Pancreas (tissue), 10 donors: ENCODE measurements at places on chromosomes 2 and 18. TPM values are rescaled to one million over a fixed set of nuclear protein-coding genes. Genes with fewer than 3 reads are reported as not detected.

LHCGR gene
- total RNA-seq = not detected

ALK gene
- total RNA-seq = not detected

ELMOD3 gene
- total RNA-seq = 5.3 TPM

FBXO41 gene
- 2.7 TPM for total RNA-seq

CD8B gene
- total RNA-seq = 0.92 TPM

DNA sequence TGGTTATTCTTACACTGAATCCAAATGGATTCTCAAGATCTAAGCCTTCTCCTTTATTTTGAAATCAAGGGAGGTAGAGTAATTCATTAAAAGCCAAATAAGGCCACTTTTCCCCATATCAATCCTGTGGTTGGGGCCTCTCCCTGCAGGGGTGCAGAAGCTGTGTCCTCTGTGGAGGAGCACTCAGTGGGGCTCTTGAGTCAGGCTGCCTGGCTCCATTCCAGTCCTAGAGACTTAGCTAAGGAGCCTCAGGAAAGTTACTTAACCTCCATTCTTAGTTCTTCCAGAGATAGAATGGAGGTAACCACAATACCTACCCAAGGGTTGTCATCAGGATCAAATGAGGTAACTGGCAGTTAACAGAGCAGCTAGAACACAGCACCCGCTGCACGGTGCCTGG lies 564.3 kb downstream of the CMPK2 start:
- DNase-seq = no peak

DNA sequence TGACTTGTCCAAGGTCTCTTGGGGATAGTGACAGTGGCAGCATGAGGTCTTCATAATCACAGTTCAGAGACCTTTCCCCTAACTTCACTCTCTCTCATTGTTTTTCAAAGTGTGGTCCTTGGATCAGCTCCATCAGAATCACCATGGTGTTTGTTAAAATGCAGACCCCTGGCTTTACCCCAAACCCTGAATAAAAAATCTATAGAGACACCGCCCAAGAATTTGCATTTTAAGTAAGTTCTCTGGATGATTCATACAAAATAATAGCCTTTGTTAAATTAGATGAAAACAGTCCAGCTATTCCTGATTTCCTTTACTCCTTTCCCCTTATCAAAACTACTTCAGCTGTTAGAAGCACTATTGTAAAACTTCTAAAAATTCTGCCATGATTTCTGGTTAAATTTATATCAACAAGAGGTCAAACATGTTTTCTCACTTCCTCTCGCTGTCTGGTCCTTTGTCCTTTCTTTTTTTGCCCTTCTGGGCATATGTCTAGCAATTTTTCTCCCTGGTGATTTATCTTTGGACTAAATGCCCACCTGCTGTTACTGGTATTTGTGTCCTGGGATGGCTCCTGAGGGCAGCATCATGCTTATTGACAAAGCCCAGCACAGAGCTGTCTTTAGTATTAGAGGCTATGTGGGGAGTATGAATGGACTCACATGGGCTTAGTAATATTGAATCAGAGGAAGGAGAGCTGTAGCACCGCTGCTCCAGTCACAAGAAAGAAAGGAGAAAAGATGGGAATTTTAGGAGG lies 63.4 kb downstream of the LHCGR start:
- no peak for DNase-seq

DNA sequence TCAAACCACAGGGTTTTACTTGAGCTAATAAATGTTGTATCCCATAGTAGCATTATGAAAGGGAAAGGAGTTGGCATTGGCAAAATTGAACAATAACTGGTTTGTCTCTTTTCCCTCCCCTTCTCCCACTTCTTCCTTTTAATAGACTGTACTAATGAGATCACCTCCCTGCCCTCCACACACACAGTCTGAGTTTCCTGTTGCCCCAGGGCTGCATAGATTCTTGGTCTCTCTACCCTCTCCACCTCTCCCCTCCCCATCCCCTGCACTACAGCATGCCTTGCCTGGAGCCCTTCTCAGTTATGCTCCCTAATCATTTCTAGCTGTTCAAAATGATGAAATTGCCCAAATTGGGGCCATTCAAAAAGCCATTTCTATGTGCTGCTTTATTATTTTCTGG lies 37.2 kb upstream of the NEMP2 start:
- DNase-seq = no peak

GRCh38 chr18:37956902-37957301 lies 391.3 kb upstream of the CELF4 start:
- DNase-seq = no peak

GRCh38 chr18:49365346-49365745 lies 95.1 kb downstream of the DYM start:
- DNase-seq = no peak

GRCh38 chr18:35634323-35634722 lies 52.8 kb downstream of the GALNT1 start:
- DNase-seq = no peak

DNA sequence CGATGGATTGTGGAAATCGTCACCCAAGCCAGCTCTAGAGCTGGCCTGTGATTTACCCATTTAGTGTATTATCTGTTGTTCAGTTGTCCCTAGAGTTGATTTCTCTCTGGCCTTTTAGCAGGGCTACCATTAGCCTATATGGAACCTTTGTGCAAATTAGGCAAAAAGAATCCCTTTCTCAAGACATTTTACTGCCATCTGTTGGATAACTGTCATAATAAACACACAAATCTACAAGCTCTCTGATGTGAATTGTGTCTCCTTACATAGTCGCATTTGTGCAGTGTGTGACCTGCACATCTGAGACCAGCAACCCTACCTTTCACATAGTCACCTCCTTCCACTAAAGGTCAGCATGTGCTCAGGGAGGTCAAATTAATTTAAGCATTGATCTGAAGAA lies 34.0 kb downstream of the LOXHD1 start:
- DNase-seq = no peak

DNA sequence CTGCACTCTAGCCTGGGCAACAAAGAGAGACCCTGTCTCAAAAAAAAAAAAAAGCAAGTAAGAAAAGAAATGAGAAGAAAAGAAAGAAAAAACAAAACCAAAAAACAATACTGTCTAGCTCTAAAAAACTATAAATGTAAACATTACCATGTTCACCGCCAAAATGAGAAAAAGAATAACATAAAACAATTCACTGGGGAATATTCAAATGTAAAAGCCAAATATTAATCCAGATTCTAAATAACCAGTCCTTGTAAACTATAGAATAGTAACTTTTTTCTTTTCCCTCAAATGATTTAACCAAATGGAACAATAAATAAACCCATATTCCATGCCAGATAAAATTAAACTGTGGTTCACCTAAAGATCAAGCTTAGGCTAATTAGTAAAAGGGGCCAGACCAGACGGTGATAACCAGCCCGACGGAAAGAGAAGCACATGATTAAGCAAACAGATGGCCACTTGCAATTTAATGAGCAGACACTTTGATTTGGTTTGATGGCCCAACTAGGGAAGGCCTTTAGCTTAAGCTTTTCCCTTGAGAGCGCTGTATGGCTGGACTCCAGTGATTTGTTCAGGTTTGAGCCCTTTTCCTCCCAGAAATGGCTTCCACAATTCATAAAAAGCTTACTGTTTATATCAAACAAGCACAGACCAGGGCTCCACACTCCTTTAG lies 39.4 kb upstream of the ZNF397 start:
- DNase-seq = no peak

- no peak for DNase-seq
Observed at GRCh38 chr2:1599301-1600085, 144.8 kb downstream of the PXDN start.

- no peak for DNase-seq
Observed at GRCh38 chr18:37900326-37900725, 334.7 kb upstream of the CELF4 start.
